ENCODE measurements at places on chromosomes 5 and 9. TPM values are rescaled to one million over a fixed set of nuclear protein-coding genes. Genes with fewer than 3 reads are reported as not detected.

The KIF4B gene
- total RNA-seq, result not detected

The GPR151 gene
- total RNA-seq, result not detected

The UAP1L1 gene
- total RNA-seq, result 14.8 TPM

The JAK2 gene
- 7.8 TPM for total RNA-seq

The SPINK13 gene
- total RNA-seq, result not detected

The ARHGEF39 gene
- total RNA-seq, result 1.3 TPM

The MYMK gene
- not detected for total RNA-seq

The CTXN3 gene
- total RNA-seq, result not detected

The MXD3 gene
- total RNA-seq, result 11.0 TPM

The SLC25A2 gene
- total RNA-seq, result 0.54 TPM

The GABBR2 gene
- total RNA-seq, result not detected

The SCGB3A2 gene
- not detected for total RNA-seq

The MUSK gene
- not detected for total RNA-seq

The FAM169A gene
- 13.7 TPM for total RNA-seq

The WDR31 gene
- total RNA-seq, result 3.2 TPM

The HK3 gene
- total RNA-seq, result 3.5 TPM

The ENTPD2 gene
- total RNA-seq, result not detected

The DEPDC1B gene
- total RNA-seq, result 3.8 TPM
